ENCODE measurements at places on chromosomes 2 and 18.

DNA sequence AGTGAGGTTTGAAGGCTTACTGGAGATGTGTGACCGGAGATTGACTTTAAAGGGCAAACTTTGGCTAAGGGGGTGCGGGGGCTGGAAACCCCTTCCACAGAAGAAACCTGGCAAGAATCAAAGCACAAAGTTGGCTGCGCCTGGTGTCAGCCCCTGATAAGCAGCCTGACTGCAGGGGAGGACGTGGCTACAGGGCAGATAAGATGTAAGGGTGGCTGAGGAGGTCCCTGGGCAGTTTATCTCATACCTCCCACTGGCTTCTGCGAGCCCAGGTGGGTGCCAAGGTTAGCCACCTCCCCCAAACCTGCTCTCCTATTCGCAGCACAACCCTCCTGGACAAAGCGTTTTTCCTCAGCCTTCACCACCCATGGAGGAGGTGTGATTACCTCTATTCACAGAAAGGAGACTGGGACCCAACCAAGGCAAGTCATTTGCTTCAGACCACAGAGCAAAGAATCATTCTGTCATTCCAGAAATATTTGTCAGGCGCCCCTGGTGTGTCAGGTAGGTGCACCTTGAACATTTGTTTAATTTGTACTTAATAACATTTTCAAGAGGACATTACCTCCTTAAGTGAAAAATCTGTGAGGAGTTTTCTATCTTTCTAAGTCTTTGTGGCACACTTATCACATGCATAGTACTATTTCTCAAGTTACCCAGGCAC, 73.1 kb upstream of the IL1R1 start:
- DNase-seq = no peak

GRCh38 chr2:182456784-182457183, 29.9 kb upstream of the PDE1A start:
- DNase-seq = no peak

- DNase-seq = no peak
Observed at GRCh38 chr2:84386336-84387040, 72.6 kb downstream of the SUCLG1 start.

GRCh38 chr2:11406958-11407381, 59.0 kb downstream of the E2F6 start:
- DNase-seq = no peak

DNA sequence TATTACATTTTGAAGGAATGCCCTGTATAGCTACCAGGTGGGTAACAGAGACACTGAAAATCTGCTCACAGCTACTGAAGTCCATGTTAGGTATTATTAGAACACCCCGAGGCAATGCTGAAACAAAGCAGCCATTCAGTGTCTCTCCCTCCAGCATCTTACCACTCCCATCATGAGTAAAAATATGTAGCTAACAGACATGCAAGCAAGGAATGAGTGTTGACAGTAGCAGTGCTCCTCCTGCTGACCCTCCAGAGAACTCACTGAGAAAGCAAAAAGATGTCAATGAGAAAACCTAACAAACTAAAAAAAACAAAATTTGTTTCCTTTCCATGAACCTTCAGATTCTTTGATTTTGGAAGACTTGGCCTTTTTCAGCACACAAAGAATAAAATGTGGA, 393.9 kb downstream of the LRRTM1 start:
- no peak for DNase-seq

DNA sequence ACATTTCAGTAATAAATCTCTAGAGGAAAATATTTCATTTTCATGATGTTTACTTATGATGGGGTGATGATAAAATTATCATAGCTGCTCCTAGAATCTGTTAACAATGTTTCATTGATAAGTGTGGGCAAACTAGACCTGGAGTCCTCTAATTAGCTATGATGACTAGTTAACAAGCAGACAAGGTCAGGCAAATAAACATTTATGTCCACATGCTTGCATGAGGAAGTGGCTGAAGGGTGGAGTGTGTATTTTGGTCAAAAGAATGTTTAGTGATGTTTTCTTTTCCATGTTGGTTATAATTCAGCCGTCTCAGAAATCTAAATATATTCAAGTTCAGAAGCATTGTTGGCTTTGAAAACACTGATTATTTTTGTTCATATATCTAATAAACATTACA, 99.9 kb upstream of the FN1 start:
- no peak for DNase-seq

DNA sequence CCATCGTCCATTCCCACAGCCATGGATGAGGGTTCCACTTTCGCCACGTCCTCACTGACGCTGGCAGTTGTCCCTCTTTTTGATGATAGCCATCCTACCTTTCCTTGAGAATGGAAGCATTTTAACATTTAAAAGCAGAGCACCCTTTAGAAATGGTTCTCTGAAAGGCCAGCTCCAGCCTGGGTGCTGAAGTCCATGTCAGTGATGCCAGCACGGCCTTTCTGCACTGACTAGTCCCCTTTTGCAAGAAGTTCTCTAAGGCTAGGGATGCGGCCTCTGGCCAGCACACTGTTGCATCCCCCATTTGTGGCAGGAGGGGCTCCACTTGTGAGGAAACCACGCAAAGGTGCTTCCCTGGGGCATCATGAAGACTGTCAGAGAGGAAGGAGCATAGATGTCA, 203.5 kb downstream of the MGAT5 start:
- no peak for DNase-seq

DNA sequence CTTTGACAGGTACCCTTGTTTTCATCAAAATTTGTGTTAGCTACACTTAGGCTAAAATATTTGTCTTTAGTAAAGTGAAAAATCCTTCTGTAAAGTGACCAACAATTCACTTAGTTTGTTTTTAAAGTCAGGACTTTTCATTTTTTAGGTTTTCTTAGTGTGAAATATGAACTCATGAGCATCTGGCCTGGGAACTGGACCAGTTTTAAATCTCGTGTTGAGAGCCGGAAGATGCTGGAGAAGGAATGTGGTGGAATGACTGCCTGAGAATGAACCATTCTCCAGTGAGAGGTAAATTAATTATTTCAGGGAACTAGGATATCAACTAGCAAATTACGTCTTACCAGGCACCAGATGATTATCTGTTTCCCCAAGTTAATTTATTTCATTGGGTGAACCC, 305.7 kb downstream of the AGPS start:
- DNase-seq = no peak

DNA sequence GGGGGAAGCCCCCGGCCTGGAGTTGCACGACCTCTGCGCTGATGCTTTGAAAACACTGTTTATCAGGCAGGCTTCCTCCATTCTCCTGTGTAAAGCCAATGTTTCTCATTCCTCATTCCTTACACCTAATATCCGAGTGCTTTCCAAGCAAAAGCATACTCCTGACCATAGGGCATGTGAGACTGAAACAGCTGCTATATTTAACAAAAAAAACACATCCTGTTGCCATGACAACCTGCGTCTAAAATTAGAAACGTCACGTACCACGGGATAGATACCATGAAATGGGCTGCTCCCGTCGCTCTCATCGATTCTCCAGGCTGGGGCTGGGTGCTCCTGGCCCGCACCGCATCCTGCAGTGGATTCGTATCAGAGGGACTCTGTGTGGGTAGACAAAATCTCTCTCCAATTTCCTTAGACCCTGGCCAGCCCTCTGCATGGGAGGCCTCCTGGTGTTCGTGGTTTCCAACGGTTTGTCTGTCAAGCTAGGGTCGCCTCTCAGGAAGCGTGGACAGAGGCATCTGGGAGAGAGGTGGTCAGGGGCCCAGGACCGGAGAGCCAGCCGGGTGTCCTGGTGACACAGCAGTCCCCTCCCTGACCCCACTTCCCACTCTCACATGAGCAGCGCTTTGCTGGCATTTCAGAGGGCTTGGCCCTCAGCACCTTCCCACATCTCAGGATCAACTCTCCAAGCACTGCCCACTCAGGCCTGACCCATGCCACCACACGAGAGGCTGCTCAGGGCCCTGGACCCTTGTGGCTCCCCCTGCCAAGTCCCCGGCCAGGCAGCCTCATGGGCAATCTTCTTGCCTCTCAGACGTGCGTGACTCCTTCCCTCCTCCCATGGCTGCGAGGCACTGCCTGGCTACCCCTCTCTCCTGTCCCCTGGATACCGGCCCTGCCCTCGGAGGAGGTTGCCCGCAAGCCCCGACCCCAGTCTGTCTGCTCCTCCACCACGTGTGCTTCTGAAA, 268.1 kb downstream of the NDUFA10 start:
- DNase-seq = no peak

DNA sequence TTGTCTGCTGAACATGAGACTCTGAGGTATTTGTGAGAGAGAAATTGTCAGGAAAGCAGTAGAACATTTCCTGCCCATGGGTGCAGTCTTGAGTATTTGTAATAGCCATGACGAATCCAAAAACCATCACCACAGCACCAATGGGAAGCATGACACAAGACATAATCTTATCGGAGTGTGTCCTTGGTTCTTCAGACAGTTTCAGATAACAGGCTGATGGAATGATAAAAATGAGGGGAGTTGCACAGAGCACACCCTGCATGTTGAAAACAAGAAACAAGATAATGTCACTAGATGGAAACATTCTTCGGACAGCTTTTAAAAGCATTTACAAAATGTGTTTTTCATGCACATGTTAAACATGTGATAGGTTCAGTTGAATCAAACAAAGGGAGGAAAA, 56.9 kb downstream of the SLC38A11 start:
- DNase-seq = no peak

- no peak for DNase-seq
Observed at GRCh38 chr18:13371689-13372418, 153.3 kb downstream of the LDLRAD4 start.

- no peak for DNase-seq
Observed at GRCh38 chr2:158692372-158693103, 102.6 kb upstream of the DAPL1 start.

DNA sequence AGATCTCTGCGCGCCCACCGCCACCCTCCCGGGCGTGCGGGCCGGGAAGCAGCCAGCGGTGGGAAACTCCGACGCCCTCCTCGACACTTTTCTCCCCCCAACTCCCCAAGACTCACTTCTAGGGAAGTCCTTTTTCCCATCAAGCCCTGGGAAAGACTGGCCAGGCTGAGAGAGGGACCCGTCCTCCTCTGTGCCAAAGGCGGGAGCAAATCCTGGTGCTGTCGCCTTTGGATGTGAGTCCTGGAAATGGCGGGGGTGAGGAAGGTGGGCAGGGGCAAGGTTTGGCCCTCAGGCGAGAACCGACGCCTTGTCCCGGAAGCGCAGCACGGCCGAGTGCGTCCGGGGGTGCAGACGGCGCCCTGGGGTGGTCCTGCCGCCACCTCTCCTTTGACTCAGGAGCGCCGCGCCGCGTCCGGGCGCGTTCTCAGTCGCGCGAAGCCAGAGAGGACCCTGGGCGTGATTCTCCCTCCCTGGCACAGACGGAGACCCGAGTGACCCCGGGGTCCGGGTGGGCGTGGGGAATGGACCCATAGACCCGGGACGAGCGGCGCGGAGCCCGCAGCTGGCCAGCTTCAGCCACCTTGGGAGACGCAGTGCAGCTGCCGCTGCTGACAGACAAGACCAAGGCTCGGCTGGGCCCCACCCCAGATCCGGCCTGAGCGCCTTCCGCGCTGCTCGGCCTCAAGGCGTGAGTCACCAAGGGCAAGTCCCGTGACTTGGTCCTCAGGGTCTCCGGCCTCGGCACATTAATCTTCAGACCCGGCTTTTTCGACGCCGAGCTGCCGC, 3.5 kb upstream of the LBX2 start:
- DNase-seq = no peak

GRCh38 chr2:224393157-224393872, 8.6 kb downstream of the FAM124B start:
- no peak for DNase-seq

DNA sequence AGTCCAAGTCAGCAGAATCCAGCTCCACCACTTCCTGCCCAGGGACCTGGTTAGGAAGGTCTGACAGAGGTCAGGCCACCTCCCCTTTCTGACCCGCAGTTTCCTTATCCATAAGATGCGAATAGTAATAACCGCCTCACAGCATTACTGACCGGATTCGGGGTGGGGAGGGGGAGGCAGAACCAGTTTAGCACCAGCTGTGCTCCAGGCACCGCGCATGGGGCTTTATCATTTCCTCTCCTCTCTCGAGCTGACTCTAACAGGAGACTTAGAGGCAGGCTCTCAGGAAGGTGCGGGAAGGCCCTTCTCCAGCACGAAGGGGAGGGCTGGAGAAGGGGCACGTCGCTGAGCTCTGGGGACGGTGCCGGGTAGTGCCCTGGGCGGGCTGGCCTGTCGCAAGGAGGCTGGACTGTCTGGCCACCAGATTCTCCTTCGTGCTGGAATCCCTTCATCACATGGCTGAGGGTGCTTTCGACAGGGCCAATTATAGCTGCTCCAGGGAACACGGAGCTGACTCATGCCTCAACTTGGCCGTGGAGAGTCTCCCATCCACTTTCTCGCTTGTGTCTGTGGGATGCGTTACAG, 5.7 kb downstream of the EHD3 start:
- no peak for DNase-seq

DNA sequence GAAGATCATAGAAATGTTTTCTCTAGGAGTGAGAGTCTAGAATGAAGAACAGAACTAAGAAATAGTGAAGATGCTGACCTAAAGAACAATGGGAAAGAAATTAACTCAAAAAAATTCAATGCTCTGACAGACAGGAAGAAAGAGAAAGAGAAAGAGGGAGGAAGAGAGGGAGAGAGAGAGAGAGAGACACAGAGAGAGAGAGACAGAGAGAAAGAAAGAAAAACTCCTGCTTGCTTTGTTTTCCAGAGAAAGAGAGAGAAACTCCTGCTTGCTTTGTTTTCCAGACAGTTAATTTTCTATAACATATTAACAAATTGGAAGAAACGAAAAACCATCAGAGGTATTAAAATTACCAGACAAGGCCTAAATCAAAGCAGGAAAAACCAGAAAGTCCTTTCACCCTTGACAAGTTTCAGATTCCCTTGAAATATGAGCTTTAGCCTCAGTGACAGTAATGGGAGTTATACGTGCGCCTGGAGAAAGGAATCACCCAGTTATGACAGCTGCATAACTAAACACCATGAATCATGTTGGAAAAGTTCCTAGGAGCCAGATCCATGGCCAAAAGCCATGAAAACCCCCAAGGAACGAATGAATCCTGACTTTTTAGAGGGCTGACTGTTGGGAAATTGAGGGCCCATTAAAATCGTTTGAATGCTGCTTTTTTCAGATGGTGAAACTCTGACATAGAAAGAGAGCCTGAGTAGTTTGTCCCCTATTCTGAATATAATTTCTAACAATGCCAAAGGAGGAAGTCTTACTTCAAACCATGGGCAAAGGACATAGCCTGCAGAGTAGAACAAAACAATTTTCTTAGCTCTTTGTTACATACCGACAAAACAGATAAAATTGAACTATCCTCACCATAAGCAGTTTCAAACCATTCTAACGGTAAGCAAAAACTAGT, 228.6 kb upstream of the CHST9 start:
- no peak for DNase-seq

GRCh38 chr2:44596537-44597320, 235.0 kb downstream of the CAMKMT start:
- no peak for DNase-seq

- DNase-seq = no peak
Observed at GRCh38 chr2:63827749-63828148, 13.9 kb upstream of the UGP2 start.

GRCh38 chr2:116988303-116988702, 826.2 kb upstream of the DDX18 start:
- DNase-seq = no peak

DNA sequence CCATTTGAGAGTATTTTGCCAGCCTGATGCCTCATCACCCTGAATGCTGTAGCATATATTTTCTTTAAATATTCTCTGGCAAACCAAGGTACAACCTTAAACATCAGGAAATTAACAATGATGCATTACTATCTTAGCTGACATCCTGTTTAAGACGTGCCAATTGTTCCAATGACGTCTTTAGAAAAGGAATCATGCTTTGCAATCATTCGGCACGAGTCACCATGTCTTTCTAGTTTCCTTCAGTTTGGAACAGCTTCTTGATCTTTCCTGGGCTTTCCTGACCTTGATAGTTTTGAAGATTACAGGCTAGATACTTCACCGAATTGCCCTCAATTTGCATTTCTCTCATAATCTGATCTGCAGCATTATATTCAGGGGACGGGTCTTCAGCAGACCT, 88.2 kb upstream of the GLI2 start:
- no peak for DNase-seq

Data from activated CD8-positive, alpha-beta memory T cell treated with anti-CD3 and anti-CD28 coated beads for 48 hours (primary cell).